BJ (cell line): ENCODE measurements at places on chromosomes 1 and 21.

DNA sequence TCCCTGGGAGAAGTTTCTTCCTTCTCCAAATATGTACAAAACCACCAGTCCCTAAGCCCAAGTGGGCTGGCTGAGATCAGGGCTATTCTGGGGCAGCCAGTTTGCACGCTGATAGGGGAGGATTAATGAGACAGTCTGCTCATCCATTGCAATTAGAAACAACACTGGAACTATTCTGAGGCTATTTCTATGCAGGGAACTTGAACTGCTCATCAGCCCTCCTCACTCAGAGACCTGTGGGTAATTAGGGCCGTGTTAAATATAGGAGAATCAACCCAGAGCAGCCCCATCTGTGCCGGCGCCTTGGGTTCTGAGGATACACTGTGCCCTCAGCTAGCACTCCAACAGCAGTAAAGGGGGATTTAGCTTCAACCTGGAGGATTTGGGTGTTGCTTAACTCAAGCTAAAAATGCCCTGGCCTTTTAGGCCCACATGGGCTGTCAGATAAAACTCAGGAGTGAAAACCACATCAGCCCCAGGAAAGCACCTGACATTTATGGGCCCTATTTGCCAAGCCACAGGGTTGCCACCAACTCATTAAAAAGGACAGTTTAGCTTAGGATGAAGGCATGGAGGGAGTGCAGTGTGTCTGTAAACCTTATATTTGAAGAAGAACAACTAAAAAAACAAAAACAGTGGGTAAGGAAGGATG, 53.9 kb downstream of the DUSP10 start:
- DNase-seq = no peak

DNA sequence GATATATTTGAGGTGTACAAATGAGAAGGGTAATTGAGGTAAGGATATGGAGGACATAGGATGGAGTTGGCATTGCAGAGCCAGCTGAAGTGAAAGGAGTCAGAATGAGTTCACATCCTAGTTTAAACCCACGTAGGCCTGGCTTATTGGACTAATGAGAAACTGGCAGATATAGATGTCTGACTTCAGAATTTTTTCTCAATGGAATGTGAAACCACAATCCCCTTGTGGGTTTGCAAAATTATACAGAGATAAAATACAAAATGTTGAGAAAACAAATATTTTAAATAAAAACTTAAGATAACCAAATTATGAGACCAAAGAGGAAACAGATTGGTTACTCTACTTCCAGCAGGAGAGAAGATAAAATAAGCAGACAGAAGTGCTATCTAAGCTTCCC, 277.4 kb upstream of the LRRC7 start:
- DNase-seq = no peak

- no peak for DNase-seq
Observed at GRCh38 chr1:12565094-12565965, 52.7 kb downstream of the DHRS3 start.

DNA sequence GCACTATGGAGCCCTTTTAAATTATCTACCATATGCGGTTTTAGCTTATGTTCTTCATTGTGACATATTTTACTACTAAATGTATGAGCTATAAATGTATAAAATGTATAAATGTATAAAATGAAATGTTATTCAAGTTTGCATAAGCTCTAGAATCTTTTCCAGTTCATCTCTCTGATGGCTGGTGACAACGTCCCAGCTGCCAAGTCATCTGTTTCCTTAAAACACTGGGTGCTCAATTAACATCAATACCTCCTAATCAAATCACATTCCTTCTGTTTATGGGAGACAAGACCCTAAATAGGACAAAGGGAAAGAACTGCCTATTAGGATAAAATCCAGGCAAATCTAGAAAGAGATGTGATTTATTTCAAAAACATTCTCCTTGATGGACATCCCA, 22.9 kb downstream of the DSTYK start:
- no peak for DNase-seq

DNA sequence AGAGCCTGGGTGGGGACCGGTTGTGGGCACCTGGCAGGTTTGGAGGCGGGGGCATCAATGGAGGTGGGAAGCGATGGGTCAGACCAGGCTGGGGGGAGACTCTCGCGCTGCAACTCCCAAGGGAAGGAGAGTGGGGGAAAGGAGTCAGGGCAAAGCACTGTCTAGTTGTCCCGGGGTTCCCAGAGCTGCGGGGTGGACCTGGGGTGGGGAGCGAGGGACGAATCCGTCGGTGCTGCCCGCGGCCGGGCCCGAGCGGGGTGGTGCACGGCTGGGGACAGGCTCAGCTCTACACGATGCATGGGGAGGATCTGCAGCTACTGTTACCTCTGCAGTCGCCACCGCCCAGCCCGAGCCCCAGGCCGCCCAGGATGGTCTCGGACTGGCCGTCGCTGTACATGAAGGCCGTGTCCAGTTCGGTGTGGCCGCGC, 427 bp downstream of the AKR7A2 start:
- no peak for DNase-seq

DNA sequence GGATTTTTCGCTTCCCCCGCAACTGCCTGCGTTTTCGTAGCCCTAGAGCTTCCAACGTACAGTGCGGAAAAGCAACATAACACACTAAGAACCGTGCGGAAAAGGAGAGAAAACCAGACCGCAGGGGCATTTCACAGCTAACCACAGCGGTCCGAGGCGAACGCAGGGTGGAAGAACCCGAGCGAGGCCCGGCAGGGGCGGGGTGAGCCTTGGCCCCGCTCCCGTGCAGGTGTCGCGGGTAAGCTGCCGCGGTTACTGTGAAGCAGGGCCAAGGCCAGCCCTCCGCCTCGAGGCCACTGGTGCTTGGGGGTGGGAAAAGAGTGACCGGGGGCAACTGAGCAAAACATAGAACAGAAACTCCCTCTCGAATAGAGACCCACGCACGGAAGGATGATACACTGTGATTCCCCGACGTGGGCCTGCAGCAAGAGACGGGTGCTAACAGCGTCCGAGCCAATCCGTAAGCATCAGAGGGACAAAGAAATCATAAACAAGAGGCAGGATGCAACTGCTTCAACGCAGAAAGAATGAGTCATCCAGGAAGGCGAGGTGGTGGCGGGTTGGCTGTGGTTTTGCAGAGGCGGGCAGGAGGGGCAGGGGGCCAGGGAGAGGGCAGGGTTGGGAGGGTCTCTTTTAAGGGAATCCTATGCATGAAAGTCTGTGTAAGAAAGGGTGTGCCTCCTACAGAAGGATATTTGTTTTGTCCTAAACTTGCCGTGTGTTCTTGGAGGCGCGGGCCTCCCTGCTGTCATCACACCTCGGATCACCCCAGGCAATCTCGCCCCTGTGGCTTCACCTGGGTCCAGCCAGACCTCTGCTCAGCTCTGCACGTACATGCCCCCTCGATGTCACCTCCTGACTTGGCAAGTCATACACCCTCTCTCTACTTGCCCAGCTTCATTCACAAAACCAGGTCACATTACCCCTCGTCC, 7.3 kb downstream of the GNG4 start:
- DNase-seq = no peak

DNA sequence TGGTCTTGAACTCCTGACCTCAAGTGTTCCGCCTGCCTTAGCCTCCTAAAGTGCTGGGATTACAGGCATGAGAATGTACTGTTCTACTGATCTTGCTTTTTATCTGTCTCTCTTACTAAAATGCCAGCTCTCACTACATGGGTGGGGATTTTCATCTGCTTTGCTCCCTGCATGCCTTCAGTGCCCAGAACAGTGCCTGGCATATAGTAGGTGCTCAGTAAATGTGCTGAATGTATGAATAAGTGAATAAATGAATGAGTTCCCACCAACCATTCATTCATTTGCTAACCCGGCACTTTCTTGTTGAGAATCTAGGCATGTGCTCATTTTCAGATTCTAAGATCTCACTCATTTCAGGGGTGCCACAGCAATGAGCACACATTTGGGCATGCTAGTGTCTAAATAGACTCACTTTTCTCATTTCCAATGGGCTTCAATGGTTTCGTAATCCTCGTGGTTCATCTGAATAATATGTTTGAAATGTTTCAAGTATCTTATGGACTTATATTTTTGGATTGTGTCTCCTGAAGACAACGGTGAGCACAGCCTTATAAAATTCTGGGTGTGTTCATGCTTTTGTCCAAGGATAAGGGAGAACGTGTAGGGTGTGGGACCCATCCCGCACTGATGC, 7.6 kb downstream of the DHRS3 start:
- no peak for DNase-seq

- DNase-seq = no peak
Observed at GRCh38 chr1:166876540-166876838, 425 bp upstream of the TADA1 start.

GRCh38 chr1:39213511-39214002, 9.1 kb downstream of the MACF1 start:
- peak; percentile 53 for DNase-seq

- DNase-seq = no peak
Observed at GRCh38 chr1:38580594-38580993, 279.0 kb downstream of the RRAGC start.

DNA sequence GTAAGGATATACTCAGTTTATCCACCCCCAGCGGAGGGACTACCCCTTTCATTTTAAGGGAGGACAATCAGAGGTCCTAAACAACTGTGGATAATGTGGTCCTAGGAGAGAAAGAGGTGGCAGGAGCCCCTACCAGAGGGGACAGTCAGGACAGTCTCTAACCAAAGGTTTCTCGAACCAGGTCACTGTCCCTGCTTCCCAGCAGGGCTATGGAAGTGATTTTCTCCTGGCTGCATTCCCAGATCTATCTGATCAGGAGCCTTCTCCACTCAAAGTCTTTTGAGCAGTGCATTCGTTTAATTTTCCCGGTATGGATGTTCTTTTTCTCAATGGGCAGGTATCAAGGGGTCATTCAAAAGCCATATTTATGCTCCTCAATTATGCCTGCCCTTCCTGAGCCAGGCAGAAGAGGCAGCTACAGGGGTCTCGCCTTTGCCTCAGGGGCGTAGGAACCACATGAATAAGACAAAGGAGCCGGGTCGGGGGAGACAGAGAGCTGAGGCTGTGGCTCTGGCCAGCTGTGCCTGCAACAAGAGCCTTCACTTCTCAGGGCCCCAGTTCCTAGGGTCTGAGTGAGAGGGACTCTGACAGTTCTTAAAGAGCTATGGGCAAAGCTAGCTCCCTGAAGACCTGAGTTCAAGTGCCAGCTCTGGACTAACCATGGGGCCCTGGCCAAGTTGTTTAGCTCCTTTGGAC, 62.5 kb upstream of the DMRTB1 start:
- no peak for DNase-seq

DNA sequence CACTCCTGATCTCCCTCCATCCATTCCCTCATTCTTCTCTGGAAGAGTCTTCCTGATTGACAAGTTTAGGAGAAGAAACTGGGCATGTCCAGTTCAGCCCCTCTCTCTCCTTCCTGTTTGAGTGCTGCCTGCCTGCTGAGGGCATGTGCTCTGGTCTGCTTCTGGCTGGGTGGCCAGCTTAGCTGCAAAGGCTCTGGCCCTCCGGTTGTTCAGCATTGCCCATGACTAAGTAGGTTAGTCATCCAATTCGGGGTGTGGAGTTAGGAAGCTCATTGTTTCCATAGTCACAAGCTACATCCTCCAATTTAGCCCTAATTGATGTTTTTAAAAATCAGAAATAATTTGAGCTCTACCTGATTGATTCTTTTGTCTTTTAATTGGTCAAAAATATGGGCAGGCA, 25.6 kb upstream of the PLA2G2E start:
- peak; percentile 7 for DNase-seq

GRCh38 chr21:35227786-35228185, 178.7 kb upstream of the RUNX1 start:
- DNase-seq = no peak

- DNase-seq = no peak
Observed at GRCh38 chr1:25836695-25837094, 16.9 kb downstream of the MTFR1L start.

DNA sequence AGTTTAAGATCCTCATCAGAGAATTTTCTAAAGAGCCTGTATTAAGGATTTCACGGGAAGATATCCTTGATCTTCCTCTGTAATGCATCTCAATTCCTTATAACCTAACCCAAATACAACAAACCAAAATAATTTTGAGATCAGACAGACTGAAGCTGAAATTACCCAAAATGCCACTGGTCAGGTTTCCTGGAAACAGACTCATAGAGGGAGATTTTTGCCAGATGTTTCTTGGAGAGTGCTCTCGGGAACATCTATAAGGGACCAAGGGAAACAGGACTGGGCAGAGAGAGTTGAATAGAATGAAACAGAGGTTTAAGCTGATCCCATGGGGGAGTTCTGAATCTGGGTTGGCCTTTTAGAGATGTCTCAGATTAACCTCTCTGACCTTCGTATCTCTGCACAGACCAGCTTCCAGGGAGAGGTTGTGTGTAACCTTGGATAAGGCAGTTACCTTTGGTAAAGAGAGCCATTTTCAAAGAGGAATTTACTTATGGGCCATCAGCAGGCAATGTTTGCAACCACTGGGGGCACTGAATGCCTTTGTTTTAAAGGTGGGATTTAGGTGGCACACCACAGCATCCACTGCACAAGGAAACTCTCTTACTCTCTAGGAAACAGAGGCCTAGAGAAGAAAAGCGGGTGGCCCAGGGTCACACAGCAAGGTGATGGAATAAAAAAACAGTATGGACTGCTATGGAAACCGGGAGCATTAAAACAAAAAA, 130.8 kb upstream of the SGIP1 start:
- no peak for DNase-seq

- DNase-seq = no peak
Observed at GRCh38 chr1:183548116-183548515, 42.1 kb downstream of the NCF2 start.

DNA sequence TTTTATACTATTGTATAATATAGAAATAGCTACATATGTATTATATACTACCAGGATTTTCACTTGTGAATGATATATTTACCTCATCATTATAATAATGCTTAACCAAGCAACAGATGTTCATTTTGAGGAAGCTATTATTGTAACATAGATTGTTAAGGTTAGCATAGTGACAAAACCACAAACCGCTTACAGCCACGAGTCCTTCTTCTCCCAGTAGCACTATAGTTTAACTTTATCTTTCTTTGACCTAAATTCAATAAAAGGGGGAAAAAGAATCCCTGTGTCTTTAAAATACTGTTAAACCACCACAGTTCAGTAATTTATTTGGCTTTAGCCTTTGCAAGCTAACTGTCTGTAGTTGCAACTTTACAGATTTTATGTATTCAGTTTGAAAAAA, 1039.4 kb upstream of the B3GALT2 start:
- no peak for DNase-seq

- DNase-seq = peak; percentile 31
Observed at GRCh38 chr1:46520063-46520911, 30.7 kb downstream of the DMBX1 start.

- DNase-seq = no peak
Observed at GRCh38 chr21:33734291-33734690, 92.0 kb downstream of the ITSN1 start.

DNA sequence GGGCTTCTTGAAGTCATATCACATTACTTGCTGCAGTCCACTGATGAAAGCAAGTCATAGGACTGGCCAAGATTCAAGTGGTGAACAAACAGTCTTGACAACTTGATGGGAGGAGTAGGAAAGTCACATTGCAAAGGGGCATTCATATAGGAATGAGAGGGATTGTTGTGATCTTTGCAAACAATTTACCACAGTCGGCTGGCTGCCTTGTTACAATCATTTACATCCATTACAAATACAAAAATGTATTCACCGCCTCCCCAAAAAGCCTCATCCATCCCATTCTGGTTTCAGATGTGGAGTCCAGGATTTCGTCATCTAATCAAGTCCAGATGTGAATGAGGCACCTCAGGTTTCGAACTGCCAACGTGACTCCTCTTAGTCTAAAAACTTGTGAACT, 26.8 kb downstream of the GORAB start:
- no peak for DNase-seq
